ENCODE measurements at places on chromosomes 12 and 14.

- peak; percentile 33 for DNase-seq
These were observed 1.2 kb downstream of the PAWR start for GRCh38 chr12:79689477-79690141.

- DNase-seq: no peak
These were observed 58.9 kb downstream of the NCOR2 start for GRCh38 chr12:124508381-124509079.

DNA sequence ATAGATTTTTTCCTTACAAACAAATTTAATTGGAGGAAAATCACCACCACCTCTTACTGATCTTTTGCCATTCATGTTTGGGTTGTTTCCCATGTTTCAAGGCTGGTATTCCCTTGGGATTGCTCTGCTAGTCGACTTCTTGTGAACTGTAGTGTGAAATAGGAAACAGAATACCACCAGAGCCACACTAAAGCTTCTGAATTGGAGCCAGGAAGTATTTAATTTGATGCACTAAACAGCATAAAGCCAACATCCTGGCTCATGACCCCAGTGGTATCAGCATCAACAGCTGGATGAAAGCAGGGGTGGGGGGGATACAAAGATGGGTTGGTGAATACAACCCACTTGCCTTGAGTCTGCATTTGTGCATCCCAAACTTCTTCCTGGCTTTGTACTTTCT, 127.5 kb downstream of the TBC1D30 start:
- no peak for DNase-seq

- DNase-seq: no peak
These were observed 456.7 kb downstream of the SLC16A7 start for GRCh38 chr12:60052483-60052882.

- DNase-seq: no peak
These were observed 150.5 kb upstream of the KRR1 start for GRCh38 chr12:75661908-75662307.

All from HEK293T (cell line).